ENCODE measurements at places on chromosomes 2 and 18.

- no peak for DNase-seq
These were observed 177.0 kb downstream of the GCA start for GRCh38 chr2:162520959-162521358.

DNA sequence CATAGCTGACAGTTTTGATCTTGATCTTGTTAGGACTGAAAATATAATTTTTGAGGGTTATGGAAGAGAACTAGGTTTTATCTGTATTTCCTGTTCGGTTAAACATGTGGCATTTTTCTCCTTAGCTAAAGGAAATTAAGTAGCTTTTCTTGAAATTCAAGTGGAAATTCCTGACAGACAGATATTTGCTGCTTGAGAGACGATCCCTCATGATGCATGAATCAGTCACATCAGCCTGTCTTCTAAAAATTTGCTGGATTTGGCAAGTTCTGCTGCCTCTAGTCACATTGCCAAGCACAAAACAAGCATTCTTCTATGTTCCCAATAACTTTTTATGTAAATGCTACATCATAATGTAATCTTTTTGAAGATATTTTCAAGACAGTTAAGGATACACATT, 201.8 kb upstream of the ATP5MC3 start:
- DNase-seq = no peak

GRCh38 chr18:6776188-6776587, 46.7 kb downstream of the ARHGAP28 start:
- DNase-seq = no peak

GRCh38 chr2:203252818-203253217, 14.0 kb downstream of the CYP20A1 start:
- no peak for DNase-seq

DNA sequence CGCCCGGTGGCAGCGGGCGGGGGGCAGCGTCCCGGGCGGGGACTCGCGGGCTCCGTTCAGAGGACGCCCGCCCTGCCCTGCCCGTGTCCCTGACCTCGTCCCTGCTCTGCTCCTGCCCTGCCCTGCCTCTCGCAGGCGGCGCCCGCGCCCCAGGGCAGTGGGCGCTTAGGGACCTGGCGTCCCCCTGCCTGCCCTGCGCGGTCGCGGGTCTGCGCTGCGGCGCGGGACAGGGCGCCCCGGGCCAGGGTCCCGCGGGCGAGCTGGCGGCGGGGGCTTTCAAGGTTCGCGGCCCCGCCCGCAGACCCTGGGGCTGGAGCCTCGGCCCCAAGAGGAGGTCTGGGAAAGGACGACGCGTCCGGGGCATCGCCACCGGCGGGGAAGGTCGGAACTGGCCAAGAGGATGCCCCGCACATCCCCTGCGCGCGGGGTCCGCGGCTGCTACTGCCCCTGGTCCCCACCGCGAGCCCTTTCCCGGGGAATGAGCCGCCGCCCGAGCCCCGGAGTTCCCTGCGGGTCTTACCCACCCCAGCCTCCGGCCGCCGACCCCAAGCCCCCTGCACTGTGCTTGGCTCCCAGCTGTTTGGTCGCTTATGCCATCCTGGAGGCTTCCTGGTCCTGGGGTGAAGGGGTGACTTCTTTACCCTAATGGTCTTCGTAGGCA, 679 bp downstream of the RNF144A start:
- no peak for DNase-seq

DNA sequence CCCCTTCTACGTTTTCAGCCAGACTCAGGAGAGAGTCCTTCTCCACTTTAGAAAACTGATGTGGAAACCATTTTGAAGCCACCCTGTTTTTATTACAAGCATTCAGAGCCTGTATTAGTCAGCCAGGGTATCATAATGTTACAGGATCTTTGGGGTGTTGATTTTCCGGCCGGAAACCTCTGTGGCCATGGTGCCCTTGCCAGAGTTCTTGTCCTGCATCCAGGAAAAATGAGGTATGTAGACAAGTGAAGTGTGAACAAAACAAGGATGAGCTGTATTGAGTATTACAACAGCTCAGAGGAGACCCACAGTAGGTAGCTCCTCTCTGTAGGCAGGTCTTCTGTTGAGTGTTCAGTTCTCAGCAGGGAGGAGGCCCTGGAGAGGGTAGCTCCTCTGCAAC, 241.0 kb upstream of the COPS8 start:
- DNase-seq = no peak

- peak; percentile 85 for DNase-seq
These were observed 969.7 kb downstream of the DCDC2C start for GRCh38 chr2:4673025-4673489.

DNA sequence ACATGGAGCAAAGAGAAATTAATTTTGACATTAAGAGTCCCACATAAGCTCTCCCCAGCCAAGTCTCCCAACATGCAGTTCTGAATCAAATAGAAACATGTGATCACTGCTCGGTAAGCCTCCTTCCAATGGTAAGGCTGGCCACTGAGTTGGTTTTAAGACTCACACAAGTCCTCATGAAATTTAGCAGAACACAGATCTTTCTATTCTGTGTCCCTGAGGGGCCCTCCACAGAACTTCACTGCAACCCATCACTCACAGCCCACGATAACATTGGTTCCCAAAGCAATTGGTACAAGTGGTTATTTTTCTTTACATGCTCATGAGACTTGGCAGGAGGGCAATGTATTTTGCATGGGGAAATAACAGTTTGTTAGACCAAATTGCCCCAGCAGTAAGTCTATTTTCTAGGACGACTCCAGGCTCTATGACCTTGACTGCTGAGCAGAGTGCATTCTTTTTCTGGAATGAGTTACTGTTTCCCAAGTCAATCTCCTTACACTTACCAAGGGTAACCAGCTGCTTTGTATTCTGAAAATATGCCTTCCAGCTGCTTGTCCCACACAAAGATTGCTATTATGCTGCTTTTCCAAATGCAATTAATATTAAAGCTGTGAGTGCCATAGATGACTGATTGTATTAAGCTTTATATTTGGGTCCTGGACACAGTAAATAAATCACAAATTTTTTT, 142.3 kb upstream of the TANK start:
- no peak for DNase-seq

GRCh38 chr2:193668557-193669323, 1474.0 kb upstream of the TMEFF2 start:
- DNase-seq = no peak

DNA sequence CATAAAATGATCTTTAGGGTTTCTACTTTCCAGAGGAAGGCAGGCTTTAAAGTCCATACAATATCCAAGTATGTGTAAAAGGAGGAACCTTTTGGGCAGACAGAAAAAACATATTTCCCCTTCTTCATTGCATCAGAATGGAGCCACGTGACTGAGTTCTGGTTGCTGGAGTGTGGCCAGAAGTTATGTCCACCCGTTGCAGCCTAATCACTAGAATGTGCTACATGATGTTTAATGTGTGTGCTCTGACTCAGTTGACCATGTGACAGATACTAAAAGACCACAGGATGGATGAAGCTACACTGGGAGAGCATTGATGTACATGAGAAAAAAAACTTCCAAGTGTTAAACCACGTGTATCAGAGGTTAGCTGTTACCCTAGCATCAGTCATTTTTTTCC, 460.9 kb downstream of the RIT2 start:
- no peak for DNase-seq

DNA sequence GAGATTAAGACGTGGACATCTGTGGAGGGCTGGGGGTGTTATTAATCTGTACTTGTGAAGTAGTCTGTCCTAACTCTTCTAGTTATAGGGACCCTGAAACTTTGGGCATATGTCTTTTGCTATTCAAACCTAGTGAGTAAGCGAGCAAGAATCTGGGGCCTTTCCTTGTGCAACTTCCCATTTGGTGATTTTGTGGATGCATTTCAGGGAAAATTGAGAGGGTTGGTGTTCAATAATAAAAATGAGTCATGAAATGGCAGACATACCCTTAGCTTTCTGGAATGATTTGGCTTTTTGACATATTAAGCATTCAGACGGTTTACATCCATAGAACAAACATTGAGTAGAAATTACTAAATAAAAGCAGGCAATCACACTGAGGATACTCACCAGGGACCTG, 17.0 kb downstream of the COL4A4 start:
- no peak for DNase-seq

DNA sequence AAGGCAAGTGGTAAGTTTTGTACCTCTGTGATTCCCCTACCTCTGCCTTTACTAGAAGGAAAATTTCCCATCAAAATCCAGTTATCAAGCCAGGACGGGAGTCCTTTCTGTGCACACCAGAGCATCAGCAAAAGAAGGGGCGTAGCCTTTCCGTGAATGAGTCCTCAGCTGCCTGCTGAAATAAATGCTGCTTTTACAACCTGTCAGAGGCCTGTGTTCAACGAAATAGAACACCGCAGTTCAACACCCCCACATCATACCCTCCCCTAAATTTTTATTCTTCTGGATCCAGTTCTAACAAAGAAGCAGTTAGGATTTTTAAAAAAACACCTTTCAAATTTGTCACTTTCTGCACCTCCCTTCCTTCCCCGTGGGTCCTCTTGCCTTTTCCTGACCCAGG, 135.8 kb downstream of the SETBP1 start:
- DNase-seq = no peak

GRCh38 chr2:127047716-127048617, 59.0 kb downstream of the BIN1 start:
- DNase-seq = no peak

DNA sequence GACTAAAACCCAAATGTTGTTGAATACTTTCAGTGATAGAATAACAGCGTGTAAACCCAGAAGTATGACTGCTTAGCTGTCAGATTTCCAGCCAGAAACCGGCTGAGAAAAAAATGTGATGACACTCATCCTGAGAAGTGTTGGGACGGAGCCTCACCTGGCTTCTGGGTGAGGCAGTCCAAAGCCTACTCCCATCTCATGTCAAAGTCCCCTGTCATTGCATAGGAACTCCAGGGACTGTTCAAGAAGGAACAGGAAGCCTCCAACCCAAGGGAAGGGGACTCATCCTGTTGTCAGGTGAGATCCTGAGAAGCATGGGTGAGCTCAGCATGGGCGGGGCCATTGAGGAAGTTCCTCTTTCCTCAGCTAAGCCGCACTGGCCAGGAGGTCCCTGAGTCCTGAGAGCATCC, 11.3 kb upstream of the CHRNA1 start:
- peak; percentile 26 for DNase-seq

DNA sequence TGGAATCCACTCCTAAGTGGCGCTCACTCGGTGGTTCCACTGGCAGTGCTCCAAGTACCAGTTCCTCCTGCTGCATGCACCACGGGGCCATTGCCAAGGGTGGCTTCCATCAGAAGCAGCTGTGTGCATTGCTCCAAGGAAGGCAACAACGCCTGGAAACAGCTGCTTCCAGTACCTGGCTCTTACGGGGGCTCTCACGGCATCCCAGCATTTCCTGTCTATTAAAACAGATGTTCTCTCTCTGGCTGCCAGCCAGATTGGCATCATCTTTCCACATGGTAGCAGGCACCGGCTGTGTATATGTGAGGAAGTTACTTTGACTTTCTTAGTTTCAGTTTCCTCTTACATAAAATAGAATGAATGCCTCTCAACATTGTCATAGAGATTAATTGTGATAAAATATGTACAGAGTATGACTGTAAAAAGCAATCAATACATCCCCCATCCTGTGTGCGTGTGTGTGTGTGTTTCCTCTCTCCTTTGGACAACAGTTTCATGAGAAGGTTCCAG, 84.9 kb downstream of the CMPK2 start:
- DNase-seq = no peak

GRCh38 chr2:233165895-233166661, 85.4 kb upstream of the ATG16L1 start:
- peak; percentile 94 for DNase-seq

DNA sequence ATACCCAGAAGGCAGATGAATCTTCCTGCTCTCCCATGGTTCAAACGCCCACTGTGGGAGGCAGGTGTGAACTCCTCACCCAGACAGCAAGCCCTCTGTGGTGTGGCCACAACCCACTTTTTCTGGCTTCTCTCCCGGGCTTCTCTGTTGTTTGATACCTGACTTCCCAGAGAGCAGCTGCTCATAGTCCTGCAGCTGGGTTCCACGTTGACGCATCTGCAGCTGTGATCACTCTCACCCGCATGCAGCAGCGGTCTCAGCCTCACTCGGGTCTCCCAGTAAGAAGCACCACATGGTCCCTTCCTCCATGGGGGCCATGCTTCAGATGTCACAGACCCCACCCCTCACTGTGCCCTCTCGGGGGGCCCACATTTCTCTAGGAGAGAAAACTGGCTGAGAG, 3.5 kb downstream of the ASPRV1 start:
- no peak for DNase-seq

DNA sequence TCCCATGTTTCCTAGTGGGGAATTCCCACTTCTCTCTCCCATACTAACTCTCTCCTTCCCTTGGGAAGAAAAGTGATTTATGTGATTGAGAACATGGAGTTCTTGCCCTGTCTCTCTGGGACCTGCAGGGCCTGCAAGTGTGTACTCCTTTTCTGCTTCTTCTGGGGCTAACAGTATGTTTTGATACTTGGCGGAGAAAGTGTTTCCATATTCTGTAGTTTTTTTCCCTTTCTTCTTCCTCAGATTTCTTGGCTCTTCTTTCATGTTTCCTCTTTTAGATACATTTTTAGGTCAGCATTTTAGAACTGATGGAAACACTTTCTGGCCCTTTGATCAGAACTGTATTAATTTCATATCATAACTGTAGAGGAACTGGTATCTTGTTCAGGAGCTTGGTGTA, 352.2 kb downstream of the DLGAP1 start:
- DNase-seq = no peak

DNA sequence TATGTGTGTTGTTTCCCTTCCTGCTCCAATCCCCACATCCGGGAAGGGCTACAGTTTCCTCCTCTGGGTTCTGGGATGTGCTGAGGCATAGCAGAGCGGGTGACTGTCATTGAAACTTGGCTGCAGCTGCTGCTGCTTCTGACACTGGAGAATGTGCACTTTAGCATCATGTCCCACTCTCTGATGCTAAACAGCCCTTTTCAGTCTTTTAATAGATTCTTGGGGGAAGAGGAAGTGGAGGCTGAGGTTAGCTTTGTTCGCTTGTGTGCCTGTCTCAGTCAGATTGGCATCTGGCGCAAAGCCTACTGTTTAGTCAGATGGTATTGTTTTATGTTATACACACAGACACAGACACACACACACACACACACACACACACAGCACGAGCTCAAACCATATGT, 136.5 kb upstream of the RND3 start:
- no peak for DNase-seq

- DNase-seq = no peak
These were observed 186.8 kb downstream of the ZNF521 start for GRCh38 chr18:25164848-25165811.

GRCh38 chr2:45739796-45740485, 88.5 kb downstream of the PRKCE start:
- DNase-seq = no peak

All from SW480 (cell line).